ENCODE measurements at places on chromosomes 16 and 17.
A peak's percentile ranks its signal among the peaks of the same experiment; 100 is the strongest.

DNA sequence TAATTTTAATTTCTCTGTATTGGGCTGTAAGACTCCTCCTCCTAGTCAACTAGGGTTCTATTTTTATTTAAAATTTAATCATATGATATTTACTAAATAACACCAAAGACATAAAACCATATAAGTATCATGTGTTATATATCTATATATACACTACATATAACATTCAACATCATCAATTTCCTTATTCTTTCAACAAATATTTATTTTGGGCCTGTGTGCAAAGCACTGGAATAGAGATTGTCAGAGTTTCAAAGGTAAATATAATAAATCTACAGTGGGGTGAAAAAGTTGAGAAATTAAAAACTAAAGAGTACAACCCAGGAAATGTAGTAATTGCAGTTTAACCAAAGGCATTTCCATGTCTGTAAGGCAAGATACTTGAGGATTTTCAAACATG is 364.0 kb downstream of the CA10 start:
- DNase-seq: no peak

DNA sequence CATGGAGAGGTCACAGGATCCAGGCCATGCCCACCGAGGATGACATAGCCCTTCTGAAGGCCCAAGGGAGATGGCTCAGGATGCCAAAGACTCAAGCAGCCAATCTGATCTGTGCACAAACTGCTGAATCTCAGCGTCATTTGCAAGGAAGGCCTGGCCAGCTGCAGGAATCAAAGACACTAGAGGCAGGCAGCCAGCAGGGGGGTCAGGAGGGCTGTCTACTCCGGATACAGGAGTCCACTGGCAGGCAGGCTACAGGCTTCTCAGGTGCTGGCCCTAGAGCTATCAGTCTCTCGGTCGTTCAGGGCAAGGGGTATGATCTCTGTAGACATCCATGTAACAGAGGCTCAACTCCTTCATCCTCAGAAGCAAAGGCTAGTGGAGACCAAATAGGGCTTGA is 1735.3 kb downstream of the TP53TG3F start:
- no peak for DNase-seq

- DNase-seq: no peak
These were observed 1.7 kb upstream of the THRA start for GRCh38 chr17:40060887-40061608.

GRCh38 chr17:34764716-34765115 is 185.3 kb downstream of the TMEM132E start:
- no peak for DNase-seq

- DNase-seq: no peak
These were observed 187.5 kb upstream of the CDH11 start for GRCh38 chr16:65309354-65309753.

- no peak for DNase-seq
These were observed 224.3 kb downstream of the SOX9 start for GRCh38 chr17:72345088-72345487.

DNA sequence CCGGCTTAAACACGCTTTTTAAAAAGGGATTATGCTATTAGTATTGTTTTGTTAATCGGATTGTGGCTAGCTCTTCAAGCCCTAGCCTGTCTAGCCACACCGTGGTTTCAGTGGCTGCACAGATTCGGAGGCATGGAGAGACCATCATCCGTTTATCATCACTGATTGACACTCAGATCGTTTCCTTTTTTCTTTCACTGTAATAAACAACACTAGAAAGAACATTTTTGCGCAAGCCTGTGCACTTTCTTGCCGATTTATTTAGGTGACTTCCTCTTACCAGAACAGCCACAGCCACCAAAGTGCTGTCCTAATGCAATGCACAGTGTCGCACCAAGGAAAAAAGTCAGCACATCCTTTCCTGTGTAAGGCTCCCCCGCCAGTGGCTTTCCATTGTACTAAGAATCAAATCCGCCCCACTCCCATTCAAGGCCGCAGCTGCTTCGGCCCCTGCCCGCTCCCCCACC is 78.2 kb downstream of the CRISPLD2 start:
- no peak for DNase-seq

GRCh38 chr16:88208112-88208511 is 174.6 kb upstream of the ZNF469 start:
- DNase-seq: no peak

- DNase-seq: no peak
These were observed 1.3 kb downstream of the PRPSAP2 start for GRCh38 chr17:18859256-18859655.

DNA sequence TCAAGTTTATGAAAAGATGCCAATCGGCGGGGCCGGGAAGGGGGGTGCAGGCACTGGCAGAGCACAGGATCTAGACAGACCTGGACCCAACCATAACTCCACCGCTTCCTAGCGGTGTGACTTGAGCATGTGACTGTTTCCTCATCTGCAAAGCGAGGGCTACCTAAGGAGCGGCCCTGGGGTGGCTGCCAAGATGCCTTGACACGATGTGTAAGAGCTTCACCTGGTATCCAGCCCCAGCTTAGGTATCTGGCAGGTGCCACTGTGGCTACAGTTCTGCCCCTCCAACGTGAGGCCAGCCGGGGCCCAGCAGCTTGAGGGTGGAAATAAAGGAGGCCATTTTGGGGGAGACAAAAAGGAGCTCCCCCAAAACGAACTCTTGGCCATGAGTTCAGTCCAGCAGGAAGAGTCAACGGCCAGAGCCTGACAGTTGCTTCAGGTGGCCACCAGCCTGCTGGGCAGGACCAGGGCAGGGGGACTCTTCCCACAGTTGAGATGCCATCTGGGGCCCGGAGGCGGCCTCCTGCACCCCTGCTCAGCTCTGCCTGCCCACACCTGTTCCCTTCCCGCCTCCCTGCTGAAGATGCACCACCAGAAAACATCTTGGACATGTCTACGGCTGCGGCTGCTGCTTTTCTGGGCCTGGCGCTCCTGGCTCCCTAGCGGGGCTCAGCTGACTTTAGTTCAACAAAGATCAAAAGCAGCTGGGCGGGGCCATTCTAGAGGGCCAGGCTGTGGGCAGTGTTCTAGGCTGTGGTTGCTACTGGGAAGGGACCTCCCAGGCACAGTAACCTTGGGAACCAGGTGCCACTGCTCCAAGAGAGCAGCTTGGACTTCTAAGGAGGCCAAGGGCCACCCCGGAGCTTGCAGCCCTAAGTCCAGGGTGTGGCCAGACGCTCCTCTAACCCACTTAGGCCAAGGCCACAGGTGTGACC is 3.4 kb upstream of the MTSS2 start:
- no peak for DNase-seq

DNA sequence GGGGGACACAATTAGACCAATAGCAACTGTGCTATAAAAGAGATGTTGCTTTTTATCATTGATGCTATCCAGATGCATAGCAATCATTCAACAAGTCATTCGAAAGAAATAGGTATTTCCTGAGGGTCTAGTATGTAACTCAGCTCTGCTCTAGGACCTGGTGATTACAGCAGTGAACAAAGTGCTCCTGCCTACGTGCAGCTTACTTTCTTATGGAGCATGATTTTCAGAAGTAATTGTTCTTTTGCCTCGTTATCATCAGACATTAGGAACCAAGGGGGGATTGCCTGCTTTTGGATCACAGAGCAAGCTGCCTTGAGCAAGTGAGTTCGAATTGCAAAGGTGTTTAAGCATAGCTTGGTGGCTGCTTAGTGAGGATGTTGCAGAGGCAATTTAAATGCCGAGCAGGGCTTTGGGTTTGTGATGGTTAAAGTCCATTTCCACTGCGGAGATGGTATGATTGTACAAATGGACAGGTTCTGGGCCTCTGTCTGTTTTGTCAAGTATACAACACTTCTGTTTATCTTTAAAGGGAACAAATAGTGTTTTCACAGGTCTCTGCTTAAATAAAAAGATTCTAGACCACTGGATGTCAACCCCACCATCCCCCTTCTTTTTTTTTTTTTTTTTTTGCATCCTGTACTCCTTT is 41.5 kb downstream of the WWOX start:
- no peak for DNase-seq

- no peak for DNase-seq
These were observed 15.3 kb downstream of the ENGASE start for GRCh38 chr17:79089720-79090442.

DNA sequence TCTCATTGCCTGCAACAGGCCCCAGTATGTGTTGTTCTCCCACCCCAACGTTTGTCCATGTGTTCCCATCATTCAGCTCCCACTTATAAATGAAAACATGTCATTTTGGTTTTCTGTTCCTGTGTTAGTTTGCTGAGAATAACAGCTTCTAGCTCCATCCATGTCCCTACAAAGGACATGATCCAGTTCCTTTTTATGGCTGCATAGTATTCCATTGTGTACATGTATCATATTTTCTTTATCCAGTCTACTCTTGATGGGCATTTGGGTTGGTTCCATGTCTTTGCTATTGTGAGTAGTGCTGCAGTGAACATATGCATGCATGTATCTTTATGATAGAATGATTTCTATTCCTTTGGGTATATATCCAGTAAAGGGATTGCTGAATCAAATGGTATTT is 10.8 kb upstream of the KRTAP9-2 start:
- DNase-seq: no peak

- DNase-seq: no peak
These were observed 138.5 kb downstream of the DNAH9 start for GRCh38 chr17:11736613-11737312.

DNA sequence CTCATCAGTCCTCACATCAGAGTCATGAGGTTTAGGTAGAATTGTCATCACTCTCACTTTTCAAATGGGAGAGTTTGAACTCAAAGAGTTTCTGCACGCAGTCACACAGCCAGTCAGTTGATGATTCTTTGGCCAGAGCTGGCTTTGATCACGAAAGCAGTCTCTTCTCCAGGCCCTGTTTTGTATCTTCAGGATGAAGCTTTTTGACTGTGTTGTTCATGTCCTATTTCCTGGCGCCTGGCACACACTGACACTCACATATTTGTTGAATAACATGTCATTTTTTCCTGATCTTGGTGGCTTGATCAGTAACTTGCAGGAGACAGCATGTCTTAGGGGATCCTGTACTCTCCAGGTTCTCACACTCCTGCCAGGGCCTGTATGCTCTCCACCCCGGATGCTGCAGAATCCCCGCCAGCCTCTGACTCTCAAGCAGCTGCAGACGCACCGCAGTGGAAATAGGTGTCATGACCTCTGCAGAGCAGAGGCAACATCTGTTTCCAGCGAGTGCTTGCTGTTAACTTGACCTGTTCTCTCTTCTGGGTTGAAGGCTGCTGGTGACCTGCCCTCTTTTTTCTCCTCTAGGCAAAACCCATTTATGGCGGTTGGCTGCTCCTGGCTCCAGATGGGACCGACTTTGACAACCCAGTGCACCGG is 33.0 kb downstream of the MPRIP start:
- no peak for DNase-seq

GRCh38 chr16:10741844-10742243 is 1.8 kb upstream of the NUBP1 start:
- DNase-seq: no peak

GRCh38 chr16:11542069-11542744 is 44.5 kb downstream of the LITAF start:
- no peak for DNase-seq

DNA sequence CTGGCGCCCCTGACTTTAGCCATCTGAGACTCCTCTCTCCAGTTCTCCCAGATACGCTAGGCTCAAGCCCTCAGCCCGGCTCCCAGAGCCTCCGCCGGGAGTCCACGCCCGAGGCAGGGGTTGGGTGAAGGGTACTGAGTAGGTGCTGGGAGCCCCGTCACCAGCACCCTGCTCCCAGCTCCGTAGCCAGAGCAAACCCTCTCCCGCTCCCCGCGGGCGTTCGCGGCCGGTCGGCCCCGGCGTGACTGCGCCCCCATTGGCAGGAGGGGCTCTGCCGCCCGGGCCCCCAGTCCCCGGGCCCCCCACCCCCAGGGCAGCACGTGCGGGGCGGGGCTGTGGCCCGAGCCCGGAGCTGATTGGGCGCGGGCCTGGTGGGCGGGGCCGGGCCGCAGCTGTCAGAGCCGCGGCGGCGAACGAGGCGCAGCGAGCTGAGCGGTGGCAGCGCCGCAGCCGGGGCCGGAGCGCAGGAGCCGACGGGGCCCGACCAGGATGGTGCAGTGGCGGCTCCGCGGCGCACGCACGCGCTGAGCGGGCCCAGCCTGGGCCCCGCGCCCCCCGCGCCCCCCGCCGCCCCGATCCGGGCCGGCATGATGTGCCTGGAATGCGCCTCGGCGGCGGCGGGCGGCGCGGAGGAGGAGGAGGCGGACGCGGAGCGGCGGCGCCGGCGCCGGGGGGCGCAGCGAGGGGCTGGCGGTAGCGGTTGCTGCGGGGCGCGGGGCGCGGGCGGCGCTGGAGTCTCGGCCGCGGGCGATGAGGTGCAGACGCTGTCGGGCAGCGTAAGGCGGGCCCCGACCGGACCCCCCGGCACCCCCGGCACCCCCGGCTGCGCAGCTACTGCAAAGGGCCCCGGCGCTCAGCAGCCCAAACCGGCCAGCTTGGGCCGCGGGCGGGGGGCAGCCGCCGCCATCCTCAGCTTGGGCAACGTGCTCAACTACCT is at the start of gene SPNS2:
Gene SPNS2 (plus strand): TSS at position 421 of the 937 bp plus-strand sequence. CDS start 167 bp downstream, at position 588.
- peak; percentile 25 for DNase-seq

- no peak for DNase-seq
These were observed 259.8 kb downstream of the GRIN2A start for GRCh38 chr16:9922441-9922840.

DNA sequence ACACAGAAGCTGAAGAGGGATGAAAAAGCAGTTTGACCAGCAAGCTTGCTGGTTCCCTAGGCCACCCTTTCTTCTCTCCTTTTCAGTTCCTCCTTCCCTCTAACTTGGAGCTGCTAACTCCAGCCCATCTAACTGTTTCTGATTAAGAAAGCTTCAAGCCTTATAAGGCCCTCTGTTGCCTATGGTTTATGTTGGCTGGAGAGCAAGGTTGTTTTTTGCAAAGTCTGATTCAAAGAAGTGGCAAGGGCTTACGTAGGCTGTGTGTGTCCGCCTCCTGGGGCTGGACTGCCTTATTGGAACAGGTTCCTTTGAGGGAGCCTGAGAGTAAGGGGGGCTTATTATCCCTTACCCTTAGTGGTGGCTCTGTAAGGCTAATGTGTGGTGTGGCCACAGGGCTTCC is 7.1 kb downstream of the AKAP1 start:
- no peak for DNase-seq

- no peak for DNase-seq
These were observed 6.7 kb downstream of the ITGA3 start for GRCh38 chr17:50062293-50063243.

- peak; percentile 64 for DNase-seq
These were observed 18.2 kb upstream of the IL17C start for GRCh38 chr16:88619859-88620815.

GRCh38 chr16:14955546-14956231 is 18.4 kb downstream of the NPIPA1 start:
- no peak for DNase-seq

DNA sequence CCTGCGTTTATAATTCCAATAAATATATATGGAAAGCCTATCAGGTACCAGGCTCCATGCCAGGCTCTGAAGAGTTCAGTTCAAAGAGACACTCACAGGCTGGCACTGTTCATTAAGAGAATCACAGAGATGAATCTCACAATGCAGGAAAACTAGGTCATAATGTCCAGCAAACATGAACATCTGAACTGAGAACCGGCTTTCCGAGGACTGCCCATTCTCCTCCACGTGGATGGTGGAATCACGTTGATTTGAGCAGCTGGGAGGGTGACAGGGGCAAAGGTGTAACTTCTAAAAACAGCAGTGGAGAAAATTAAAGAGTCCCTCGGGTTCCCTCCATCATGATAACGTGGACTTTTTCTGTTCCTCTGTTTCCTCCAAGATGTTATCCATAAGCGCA is 10.2 kb downstream of the GP2 start:
- DNase-seq: no peak
